ENCODE measurements at places on chromosomes 5 and 9.

GRCh38 chr9:95556521-95556920 lies 39.8 kb upstream of the PTCH1 start:
- no peak for DNase-seq

- DNase-seq = no peak
Measured at GRCh38 chr9:93468763-93469456, 15.5 kb upstream of the FAM120AOS start.

DNA sequence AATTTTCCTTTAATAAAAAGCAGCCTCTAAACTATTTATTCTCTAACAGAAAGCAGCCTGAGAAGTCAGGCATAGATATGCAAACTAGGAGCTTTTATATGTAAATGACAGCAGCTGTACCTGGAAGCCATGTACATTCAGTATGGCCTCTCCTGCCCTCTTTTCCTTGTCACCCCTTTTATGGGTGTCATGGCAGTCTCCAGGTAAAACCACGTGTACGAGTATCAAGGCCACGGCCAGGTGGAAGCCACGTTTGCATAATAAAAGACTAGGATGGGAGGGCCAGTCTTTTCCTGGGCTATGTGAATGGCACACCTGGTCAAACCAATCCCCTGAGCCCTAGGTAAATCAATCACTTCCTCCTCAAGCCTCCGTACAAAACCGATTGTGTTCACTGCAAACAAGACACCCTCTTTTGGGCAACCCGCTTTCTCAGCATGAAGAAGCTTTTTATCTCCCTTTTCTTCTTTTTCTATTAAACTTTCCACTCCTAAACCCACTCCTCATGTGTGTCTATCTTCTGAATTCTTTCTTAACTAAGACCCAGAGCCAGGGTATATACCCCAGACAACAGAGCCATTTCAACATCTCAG lies 419.5 kb upstream of the CTNND2 start:
- DNase-seq = no peak

- no peak for DNase-seq
Measured at GRCh38 chr5:178981381-178981780, 13.7 kb downstream of the GRM6 start.

- DNase-seq = no peak
Measured at GRCh38 chr9:68505681-68506409, 34.8 kb downstream of the TMEM252 start.

DNA sequence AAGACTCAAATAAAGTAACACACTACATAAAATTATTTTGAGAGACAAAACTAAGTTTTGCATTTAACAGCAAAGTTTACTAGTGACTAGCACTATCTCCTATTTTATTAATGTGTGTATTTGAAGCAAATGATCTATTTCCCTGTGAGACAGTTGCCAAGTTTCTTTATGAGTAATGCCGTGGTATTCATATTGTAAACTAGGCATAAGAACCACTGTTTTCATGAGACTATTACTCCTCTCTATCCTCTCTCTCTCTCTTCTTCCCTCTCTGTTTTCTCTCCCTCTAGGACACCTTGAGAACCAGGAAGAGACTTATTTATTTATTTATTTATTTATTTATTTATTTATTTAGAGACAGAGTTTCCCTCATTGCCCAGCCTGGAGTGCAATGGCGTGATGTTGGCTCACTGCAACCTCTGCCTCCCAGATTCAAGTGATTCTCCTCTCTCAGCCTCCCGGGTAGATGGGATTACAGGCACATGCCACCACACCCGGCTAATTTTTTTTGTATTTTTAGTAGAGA lies 61.1 kb downstream of the MLANA start:
- DNase-seq = no peak

- peak; percentile 49 for DNase-seq
Measured at GRCh38 chr5:140175367-140176030, 511 bp downstream of the CYSTM1 start.

GRCh38 chr5:106587-106986 lies 14.6 kb downstream of the PLEKHG4B start:
- DNase-seq = no peak

- no peak for DNase-seq
Measured at GRCh38 chr5:140213370-140213983, 38.5 kb downstream of the CYSTM1 start.

DNA sequence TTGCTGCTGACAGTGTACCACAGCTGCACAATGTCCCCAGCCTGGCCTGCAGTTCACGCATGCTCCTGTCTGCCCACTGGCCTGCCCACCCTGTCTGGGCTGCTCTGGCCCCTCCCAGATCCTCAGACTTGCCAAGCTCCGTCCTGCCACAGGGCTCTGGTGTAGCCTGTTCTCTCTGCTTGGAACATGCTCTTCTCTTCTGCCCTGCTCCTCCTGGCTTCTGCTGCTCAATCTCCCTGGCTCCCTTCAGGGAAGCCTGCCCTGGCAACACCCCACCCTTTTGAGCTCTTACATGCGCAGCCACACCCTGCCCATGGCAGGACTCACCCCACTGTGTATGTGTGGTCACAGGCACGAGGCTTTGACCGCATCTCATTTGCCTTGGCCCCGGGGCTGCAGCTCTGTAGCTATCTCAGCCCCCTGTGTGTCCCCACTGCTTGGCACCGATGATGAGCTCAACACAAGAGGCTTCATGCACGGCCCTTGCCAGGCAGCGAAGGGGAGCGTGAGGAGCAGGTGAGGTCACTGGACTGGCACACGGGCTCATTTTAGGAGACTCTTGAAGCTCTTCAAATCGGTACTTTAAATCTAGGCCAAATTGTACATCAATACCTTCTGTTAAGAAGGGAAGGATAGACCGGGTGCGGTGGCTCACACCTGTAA lies 20.4 kb upstream of the BRD3 start:
- no peak for DNase-seq

DNA sequence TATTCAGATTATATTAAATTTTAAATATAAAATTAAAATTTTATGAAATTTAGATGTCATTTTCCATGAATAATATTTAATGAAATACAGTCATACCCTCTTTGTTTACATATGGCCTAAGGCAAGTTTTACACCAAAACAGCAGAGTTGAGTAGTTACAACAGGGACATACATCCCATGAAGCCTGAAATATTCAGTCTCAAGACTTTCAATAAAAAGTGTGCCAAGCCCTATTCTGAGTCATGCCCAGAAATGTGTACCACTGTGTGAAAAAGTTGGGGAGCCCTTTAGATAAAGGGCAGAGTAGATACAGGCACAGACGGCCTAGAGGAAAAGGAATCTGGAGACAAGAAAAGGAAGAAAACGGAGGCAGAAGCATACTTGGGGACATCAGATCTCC lies 261.3 kb downstream of the SGCD start:
- DNase-seq = no peak
